ENCODE measurements at places on chromosomes 3 and 15.

DNA sequence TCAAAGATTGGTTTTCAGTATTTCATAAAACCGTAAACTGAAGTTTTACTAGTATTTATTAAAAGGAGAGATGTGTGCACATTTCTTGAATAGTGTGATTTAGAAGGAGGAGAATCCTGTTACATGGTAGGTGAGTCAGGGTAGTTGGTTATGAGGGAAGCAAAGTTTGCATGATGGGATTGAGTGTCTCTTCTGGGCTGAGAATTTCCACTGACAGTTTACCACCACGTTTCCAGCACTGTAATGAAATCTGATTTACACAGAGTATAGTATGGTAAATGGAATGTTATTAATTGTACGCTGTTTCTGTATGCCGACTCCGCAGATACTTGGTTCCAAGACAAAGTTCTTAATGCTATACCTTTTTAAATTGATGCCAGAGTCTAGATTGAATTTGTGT, 1.6 kb downstream of the NECTIN3 start:
- peak; percentile 70 for DNase-seq

DNA sequence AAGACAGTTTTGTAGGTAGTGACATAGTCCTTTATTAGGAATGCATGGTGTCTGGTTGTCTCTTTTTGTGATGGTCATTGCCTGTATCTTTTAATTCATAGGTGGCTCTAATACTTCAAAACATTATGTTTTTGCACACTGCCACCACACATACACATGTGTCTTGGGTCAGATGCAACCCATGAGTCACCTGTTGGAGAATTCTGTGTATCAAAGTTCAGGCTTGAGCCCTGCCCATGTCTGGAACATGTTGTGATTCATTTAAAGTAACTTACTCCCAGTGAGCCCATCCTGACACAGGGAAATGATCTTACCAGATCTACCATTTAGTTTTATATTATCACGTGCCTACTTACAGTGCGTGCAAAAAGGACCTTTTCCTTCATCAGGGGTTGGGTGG, 142.7 kb downstream of the GHSR start:
- peak; percentile 88 for DNase-seq

DNA sequence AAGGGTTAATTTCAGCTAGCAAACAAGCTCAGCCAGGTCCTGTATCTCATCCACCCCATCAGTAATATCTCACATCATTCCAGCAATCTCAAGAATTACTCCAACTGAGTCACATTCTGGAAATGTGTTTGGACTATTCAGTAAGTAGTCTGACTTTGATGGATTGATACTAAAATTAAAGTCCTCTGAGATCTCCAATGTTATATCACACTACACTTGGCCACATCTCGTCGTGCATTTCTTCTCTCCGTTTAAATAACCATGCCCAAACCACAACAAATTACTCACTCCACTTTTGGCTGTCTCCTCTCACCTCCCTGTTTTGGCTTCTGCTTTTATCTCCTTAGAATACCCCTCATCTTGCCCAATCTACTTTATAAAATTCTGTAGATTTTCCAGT, 292.2 kb downstream of the PYDC2 start:
- DNase-seq, result no peak

DNA sequence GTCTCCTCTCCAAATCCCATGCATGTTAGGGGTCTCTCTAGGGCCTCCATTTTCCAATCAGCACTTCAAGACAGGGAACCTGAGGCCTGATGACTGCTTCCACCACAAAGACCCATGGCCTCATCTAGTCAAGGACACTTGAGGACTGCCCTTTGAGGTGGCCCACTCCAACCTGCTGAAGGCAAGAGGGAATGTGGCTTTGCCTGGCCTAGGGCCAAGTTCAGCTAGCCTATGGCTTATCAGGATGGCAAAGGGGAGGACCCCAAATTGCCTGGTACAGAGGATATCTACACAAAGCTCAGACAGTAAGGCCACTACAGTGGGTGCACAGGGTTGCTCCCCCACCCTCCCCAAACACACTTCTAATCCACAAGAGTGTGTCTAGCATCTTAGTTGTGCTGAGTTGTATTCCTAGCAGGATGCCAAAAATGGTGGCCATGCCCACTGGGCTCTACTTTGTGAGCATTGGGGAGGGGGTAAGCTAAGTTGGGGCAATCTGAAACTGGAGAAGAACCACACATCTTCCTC, 10.0 kb upstream of the GRAMD2A start:
- DNase-seq, result no peak

- DNase-seq, result no peak
Observed at GRCh38 chr15:78685925-78686324, 44.9 kb upstream of the CHRNB4 start.

GRCh38 chr3:160398820-160399124, 253 bp downstream of the IFT80 start:
- DNase-seq, result no peak

All from ELR (cell line).